ENCODE measurements at places on chromosomes 1 and 21.

DNA sequence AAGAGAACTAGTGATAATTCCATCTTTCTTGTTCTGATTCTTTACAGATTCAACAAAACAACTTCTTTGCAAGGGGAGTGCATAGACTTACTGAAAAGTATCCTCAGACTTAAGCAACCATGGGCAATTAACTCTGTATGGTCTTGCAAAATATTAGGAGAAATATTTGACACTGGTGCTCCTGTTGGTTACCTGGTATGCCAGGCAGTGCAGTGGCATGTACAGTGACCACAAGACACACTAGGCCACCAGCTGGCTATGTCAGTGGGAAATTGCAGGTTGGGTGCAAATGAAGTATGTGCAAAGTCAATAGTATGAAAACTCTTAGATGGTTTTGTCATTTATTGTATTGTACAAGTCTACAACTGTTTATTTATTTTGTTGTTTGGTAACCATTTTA is 34.5 kb downstream of the EPS15 start:
- no peak for DNase-seq

- DNase-seq: no peak
Measured at GRCh38 chr1:237303929-237304328, 261.9 kb downstream of the RYR2 start.

DNA sequence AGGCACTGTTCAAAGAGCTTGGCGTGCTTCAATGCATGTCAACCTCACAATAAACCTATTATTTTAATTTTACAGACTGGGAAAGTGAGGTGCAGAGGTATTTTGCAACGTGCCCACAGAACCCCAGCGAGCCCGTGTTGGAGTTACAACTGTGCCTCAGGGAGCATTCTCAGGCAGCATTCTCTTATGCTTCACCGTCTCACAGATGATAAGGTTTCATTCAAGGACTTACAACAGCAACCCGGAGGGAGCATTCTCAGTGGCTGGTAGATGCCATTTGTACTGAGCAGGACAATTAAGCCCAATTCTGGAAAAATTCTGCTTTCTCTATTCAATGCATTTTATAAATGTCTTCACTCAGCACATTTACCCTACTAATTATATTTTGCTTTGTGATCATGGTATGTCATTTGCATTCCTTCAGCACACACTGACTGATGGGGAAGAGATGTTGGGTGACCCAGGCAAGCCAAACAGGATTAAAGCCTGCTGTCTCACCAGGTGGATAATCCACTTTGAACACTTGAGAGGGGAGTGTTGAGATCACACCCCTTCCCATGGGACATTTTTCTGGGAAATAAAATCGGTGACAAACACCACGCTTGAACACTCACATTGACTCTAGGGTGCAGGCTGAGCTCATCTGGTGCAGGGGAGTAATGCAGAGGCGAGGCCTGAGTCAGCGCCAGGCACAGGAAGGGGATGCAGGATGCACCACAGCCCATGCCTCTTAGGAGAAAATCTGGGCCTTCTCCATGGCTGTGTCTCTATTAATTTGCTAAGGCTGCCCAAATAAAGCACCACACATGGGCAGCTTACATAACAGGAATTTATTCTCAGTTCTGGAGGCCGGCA is 113.9 kb downstream of the CLIC6 start:
- DNase-seq: no peak

- no peak for DNase-seq
Measured at GRCh38 chr1:226526801-226527595, 21.6 kb upstream of the STUM start.

GRCh38 chr1:118982266-118982665 is 5.9 kb downstream of the TBX15 start:
- DNase-seq: no peak

GRCh38 chr1:3092530-3092929 is 23.5 kb downstream of the PRDM16 start:
- DNase-seq: no peak

- DNase-seq: no peak
Measured at GRCh38 chr1:55775007-55775406, 559.8 kb upstream of the USP24 start.

DNA sequence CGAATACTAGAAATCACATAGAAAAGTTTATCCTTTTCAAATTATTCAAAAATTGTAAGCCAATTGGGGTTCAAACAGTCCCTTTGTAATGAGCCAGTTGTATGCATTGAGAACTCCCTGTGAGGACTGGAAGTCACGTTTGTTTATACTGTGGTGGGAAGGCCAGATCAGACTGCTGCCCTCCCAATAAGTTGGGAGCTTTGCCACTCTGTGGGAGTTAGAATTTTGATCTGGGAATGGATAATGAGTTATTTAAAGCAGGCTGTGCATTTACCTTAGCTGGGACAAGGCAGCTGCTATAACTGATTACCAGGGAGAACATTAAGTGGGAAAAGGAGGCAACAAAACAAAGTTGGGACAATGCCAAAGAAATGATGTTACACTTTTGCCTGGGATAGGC is 178.8 kb downstream of the SDCCAG8 start:
- DNase-seq: no peak

DNA sequence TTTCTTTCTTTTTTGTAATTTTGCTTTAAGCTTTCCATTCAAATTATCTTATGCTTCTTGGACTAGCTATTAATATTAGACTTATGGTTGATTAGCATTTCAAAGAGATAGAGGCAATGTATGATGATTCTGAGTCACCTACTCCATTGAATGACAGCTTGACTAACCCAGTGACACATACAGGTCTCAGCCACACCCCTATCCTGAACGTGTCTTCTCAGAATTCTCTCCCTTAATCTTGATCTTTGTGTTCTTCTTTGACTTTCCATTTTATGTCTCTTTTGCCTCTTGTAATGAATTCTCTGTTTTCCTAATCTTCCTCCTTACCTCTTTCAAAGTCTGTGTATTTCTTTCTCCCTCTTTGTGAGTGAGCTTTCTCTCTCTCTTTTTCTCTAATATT is 241.1 kb downstream of the PDE4B start:
- no peak for DNase-seq

- no peak for DNase-seq
Measured at GRCh38 chr1:167973832-167974231, 37.0 kb upstream of the MPC2 start.

DNA sequence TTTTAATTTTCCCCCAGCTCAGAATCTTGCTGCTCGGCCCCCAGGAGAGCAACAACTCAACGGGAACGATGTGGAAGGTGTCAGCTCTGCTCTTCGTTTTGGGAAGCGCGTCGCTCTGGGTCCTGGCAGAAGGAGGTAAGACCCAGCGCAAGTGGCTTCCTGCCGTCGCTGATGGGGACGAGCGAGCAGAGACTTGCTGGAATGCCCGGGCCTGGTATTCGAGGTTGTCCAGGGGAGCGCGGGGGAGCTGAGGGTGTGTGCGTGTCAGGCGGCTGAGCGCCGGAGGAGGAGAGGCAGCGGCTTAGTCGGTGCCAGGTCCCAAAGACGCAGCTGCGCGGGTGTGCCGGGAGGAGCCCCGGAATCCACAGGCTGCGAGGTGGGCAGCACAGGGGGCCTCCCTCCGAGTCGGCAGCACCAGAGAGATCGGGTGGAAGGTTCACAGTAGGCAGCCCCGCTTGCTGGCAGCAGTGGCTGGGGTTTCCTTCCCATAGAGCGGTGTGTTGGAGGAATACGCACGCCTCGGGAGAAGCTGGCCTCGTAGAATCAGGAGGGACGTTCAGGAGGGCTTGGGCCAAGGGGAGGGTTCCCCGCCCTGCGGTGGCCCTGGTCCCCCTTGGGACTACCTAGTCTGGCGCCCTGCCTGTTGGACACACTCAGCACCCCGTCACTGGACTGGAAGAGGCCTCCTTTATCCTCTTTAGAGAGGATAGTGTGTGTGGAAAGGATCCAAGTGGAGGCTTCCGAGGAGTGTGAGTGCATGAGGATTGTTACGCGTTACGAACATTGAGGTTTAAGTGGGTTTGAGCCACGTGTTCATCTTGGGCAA is 547 bp downstream of the PDPN start:
- no peak for DNase-seq

- DNase-seq: no peak
Measured at GRCh38 chr1:4734791-4735190, 80.4 kb downstream of the AJAP1 start.

DNA sequence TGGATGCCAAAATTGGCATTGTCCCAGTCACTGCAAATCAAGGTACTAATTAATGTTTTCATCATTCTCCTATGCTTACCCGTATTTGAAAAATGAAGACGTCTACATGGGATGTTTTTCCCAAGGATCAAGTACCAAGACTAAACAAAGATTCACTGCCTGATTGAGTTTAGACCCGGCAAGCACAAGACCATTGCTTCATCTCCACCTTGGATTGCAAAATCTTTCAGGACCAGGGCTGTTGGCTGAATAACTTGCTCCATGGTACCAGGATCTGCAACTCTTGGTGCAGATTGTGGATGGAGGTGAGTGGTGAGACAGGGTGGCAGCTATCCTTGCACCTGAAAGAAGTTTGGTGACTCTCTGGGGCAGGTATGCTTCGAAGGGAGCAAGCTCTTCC is 122.5 kb upstream of the ETS2 start:
- DNase-seq: no peak

- DNase-seq: no peak
Measured at GRCh38 chr1:196677781-196678509, 26.1 kb downstream of the CFH start.

GRCh38 chr1:99969260-99969728 is 502 bp upstream of the SLC35A3 start:
- no peak for DNase-seq

DNA sequence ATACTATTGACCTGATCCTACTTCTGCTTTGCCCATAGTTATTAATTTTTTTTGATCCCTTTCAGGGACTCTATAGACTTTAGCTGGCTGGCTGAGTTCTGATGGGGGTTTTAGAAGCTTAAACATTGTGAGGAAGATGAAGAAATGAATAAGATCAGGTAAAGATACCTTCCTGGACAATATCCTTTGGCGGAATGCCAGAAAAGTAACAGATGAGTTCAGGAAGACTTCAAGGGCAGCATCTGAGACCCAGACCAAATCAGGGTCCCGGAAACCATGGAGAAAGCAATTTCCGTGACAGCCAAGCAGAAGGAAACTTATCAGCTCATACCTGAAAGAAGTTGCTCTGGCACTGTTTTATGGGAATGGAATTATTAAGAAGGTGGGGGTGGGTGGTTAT is 100.4 kb downstream of the XCL2 start:
- DNase-seq: no peak

GRCh38 chr1:166972193-166972592 is 3.1 kb downstream of the ILDR2 start:
- DNase-seq: no peak

GRCh38 chr1:56816909-56817308 is 2.3 kb downstream of the FYB2 start:
- no peak for DNase-seq

GRCh38 chr1:174032671-174033222 is 10.6 kb upstream of the RC3H1 start:
- no peak for DNase-seq

- no peak for DNase-seq
Measured at GRCh38 chr1:210236386-210236839, 3.8 kb downstream of the SERTAD4 start.

DNA sequence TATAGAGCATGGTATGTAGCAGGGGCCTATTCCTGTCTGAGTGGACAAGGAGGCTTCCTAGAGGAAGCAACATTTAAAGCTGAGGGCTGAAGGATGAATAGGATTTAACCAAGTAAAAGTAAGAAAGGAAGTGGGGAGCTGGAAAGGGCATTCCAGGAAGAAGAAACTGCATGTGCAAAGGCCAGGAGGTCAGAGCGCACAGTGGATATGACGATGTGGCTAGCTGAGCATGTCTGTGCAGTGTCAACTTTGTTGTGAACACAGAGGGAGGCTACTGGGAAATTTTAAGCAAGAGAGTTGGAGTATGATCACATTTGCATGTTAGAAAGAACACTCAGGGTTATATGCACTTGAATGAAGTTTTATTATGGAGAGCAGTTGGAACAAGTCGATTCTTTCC is 28.6 kb upstream of the JUN start:
- no peak for DNase-seq
